Spinal cord (tissue), 10 donors: ENCODE measurements at places on chromosomes 13 and 19. TPM values are rescaled to one million over a fixed set of nuclear protein-coding genes. Genes with fewer than 3 reads are reported as not detected.

C13orf42 gene
- 0.10 TPM for total RNA-seq

ZNF223 gene
- total RNA-seq, result 11.1 TPM

PSG6 gene
- 0.28 TPM for total RNA-seq

C13orf46 gene
- total RNA-seq, result 0.22 TPM

ZNF547 gene
- 5.6 TPM for total RNA-seq

FPR2 gene
- total RNA-seq, result 5.6 TPM

CNN1 gene
- 11.2 TPM for total RNA-seq
